ENCODE measurements at places on chromosomes 2 and 18. TPM values are rescaled to one million over a fixed set of nuclear protein-coding genes. Genes with fewer than 3 reads are reported as not detected.

LYG2 gene
- not detected for total RNA-seq

WDSUB1 gene
- total RNA-seq: 10.9 TPM

SATB2 gene
- total RNA-seq: 13.4 TPM

GULP1 gene
- total RNA-seq: 73.7 TPM

GREB1 gene
- 2.4 TPM for total RNA-seq

Measured in NCI-H460 (cell line).